Uterus (tissue), 4 donors: ENCODE measurements at places on chromosomes 3 and 15.

GRCh38 chr3:55203546-55203945 is 275.7 kb upstream of the LRTM1 start:
- DNase-seq, result no peak

DNA sequence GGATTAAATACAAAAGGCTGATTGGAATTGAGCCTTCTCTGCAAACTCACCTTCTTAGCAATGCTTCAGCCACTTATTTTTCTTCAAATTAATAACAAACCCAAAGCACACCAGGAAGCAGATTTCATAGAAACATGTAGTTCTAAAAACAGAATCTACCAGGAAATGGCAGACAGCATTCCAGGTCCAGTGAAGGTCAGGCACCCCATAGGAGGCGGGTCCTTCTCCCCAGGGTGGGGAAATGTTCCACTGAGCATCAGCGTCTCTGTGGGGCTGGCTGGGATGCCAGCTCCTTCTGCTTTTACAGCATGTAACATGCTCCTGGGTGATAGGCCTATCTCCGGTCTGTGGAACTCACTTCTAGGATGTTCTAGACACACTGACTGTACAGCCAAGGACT is 49.2 kb downstream of the CTNNB1 start:
- no peak for DNase-seq

GRCh38 chr3:127788451-127788909 is 33.8 kb downstream of the MGLL start:
- no peak for DNase-seq

- no peak for DNase-seq
Measured at GRCh38 chr3:184155644-184156521, 706 bp downstream of the DVL3 start.

- DNase-seq, result no peak
Measured at GRCh38 chr3:97885931-97886824, 64.4 kb downstream of the CRYBG3 start.

DNA sequence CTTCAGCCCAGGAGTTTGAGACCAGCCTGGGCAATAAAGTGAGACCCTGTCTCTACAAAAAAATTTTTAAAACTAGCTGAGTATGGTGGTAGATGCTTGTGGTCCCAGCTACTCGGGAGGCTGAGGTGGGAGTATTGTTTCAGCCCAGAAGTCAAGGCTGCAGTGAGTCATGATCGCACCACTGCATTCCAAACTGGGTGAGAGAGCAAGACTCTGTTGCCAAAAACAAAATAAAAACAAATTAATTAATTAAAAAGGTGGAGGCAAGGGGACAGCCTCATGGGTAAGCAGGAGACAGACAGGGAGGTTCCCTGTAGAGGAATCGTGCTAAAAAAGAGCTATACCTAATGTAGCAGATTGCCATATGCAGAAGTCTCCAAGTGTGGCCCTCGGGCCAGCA is 12.6 kb downstream of the HAPLN3 start:
- DNase-seq, result no peak

DNA sequence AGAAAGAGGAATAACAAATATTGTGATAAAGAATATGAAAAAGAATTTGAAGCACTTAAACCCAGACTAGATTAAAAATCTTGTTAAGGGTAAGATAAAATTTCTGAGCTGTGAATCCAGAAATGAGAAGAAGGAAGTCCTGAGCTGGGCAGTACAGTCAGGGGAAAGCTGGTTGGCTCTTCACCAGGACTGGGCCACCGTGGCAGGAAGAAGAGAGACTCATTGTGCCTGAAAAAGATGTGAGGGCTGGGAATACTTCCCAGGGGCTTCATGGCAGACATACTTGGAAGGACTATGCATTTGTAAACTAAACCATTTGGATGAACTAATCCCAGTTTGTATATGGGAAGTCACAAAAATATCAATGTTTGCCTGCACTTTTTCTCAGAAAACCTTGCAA is 28.5 kb upstream of the MYO5C start:
- DNase-seq, result no peak
